Anterior cingulate cortex (tissue), 58 donors: ENCODE measurements at places on chromosomes 6 and 20.

DNA sequence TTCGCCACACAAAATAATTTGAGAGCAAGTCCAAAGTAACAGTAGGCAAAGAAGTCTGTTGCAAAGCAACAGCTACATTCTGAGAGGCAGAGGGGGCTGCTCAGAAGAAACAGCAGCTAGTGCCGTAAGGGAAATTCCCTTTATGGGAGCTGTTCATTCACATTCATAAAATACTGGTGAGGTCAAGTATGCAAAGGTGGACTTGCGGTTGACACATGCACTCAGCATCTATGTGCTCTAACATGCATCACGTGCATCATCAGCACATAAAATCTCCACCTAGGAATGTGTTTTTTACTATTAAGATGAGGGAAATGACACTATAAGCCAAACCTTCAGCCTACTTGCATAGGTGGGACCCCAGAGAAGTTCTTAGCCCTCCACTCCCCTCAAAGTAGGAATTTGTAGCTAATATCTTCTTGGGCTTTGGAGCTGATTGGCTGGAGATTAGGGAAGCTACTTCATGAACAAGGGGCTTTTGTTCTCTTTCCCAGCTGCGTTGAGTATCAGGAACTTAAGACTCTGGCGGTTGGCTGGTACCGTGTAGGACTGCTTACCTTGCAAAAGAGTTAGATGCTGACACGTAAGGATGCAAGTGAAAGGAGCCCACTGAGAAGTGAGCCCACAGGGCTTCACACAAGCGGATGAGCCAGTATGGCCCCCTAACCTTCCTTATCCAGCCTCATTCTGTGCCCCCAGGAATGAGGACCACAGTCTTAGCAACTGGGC, 12.4 kb downstream of the CST3 start:
- no peak for DNase-seq

DNA sequence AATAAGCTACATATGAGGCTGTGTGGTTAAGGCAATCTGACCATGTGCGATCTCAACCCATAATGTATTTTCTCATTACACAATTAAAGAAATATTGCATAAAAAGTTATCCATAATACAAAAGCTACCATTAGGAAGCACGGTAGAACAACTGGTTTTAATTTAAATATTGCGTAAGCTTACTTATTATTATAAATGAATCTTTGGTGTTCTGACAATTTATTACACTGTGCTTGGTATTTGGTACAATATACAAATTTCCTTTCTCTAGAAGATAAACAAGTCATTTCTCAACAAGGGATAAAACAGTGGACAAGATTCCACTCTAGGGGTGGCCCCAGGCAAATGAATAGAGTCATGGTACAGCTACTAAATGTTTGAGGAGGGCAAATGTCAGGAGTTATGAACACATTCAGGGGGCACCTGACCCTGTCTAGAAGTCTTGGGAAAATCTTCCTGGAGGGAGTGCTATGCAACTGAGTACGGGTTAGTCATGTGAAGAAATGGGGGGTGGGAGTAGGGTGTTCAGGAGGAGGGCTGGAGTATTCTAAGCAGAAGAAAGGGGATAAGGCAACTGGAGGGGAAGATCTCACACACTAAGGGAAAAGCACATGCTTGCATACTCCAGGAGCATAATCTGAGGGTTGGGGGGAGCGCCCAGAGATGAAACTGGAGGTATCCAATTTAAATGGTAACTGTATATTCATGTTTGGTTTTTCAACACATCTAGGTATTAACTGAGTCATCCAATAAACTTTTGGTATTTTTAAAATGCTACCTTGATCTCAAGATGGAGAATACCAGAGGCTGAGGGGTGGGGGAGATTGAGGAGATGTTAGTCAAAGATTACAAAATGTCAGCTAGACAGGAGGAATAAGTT, 296.9 kb upstream of the SGK1 start:
- DNase-seq: no peak

- no peak for DNase-seq
Measured at GRCh38 chr20:24132246-24132645, 143.7 kb upstream of the GGTLC1 start.

- no peak for DNase-seq
Measured at GRCh38 chr20:39829256-39829655, 859.8 kb downstream of the MAFB start.

- DNase-seq: no peak
Measured at GRCh38 chr6:24480705-24481104, 8.7 kb downstream of the GPLD1 start.

- DNase-seq: no peak
Measured at GRCh38 chr6:150499882-150500312, 99.8 kb upstream of the PLEKHG1 start.

GRCh38 chr6:46138281-46138680, 8.5 kb downstream of the ENPP4 start:
- DNase-seq: no peak

- DNase-seq: no peak
Measured at GRCh38 chr20:20887593-20888265, 175.3 kb upstream of the RALGAPA2 start.

- DNase-seq: no peak
Measured at GRCh38 chr6:113884011-113884410, 26.9 kb downstream of the MARCKS start.

DNA sequence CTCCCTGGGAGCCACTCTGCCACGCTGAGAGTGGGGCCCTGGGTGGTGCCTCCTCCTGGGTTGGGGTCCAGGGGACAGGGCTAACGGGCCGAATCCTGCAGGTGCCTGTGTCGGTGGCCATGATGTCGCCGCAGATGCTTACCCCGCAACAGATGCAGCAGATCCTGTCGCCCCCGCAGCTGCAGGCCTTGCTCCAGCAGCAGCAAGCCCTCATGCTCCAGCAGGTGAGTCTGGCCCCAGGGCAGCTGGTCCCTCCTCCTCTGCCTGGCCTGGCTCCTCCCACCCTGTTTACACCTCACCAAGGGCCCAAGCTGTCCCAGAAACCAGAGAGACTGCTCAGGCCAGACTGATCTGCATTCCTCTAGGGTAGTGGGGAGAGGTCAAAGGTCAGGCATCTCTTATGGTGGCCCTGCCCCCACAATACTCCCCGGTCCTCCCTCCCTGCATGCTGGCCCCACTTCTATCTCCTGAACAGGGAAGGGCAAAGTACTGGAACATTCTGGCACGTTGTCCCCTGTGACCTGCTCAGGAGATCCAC, 38.6 kb downstream of the FOXP4 start:
- DNase-seq: no peak

DNA sequence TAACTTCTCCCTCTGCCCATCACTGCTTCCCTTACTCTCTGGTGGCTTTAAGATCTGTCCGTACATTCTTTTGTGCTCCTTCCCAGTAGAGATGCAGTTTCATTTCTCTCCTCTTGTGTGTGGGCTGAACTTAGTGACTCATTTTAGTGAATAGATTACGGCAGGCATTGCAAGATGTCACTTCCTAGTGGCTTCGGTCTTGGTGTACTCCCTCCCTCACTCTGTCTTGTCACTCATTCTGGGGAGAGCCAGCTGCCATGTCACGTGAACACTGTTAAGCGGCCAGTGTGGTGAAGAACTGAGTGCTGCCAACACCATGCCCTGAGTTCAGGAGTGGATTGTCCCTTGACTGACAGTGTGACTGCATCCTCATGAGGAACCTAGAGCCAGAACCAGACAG, 115.9 kb downstream of the OTOR start:
- DNase-seq: peak; percentile 13

- DNase-seq: no peak
Measured at GRCh38 chr20:22601361-22602141, 17.2 kb upstream of the FOXA2 start.

DNA sequence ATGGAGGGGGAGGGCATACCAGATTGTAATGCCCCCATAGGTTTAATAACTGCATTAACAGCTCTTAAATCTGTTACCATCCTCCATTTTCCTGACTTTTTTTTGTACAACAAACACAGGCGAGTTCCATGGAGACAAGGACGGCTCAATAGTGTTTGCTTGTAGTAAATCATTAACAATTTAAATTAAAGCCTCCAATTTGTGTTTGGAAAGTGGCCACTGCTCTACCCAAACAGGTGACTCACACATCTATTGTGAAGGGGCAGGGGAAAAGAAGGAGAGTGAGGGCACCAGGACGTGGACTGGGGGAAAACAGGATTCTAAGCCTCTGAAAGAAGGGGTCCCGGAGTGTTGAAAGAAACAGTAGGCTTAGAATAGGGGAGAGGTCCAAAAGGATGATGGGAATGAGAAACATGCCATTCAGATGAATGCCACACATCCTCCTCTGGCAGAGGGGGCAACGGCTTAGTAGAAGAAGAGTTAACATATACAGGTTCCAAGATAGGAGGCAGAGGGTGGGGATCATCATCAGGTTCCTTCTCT, 6.9 kb downstream of the GLYATL3 start:
- DNase-seq: no peak

GRCh38 chr6:7954477-7955200, 44.1 kb upstream of the TXNDC5 start:
- DNase-seq: no peak

GRCh38 chr20:17845701-17846475, 122.7 kb downstream of the SNX5 start:
- no peak for DNase-seq

- DNase-seq: no peak
Measured at GRCh38 chr6:12189661-12190060, 100.5 kb upstream of the EDN1 start.

GRCh38 chr6:14655201-14656061, 537.9 kb downstream of the CD83 start:
- DNase-seq: no peak

DNA sequence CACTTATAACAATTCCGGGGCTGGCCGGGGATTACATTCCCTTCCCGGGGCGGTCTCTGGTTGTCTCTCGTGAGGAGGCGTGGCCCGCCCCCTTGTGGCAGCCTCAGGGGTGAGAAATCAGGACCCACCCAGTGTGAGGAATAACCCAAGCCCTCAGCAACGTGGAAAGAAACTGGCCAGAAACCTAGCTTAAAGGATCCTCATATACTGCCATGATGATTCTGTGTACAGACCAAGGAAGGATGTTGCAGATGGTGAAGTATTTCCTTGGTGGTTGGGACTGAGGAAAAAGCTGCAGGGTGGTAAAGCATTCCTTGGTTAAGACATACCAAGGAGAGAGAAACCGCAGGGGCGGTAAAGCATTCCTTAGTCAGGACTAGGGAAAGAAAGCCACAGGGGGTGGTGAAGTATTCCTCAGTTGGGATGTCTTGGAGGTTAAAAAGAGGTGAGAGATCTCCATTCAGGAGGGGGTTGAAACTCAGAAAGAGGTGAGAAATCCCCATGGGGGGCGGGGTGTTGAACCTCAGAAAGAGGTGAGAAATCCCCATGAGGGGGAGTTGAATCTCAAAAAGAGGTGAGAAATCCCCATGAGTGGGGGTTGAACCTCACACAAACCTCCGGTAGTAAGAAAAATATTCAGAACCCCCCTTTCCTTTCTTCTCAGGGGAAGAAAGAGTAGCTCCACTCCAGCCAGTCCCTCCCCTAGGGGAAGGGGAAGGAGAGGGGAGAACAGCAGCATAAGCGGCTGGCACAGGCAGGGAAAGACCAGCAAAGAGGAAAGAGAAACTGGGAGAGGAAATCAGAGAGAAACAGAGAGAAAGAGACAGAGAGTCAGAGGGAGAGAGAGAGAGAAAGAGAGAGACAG, 238.1 kb downstream of the RNGTT start:
- DNase-seq: no peak

- DNase-seq: no peak
Measured at GRCh38 chr20:56793916-56794315, 164.8 kb downstream of the TFAP2C start.

- DNase-seq: no peak
Measured at GRCh38 chr20:6750438-6750837, 17.0 kb upstream of the BMP2 start.

- no peak for DNase-seq
Measured at GRCh38 chr6:67916399-67916798, 718.7 kb upstream of the ADGRB3 start.

- DNase-seq: no peak
Measured at GRCh38 chr6:148441454-148441911, 98.8 kb downstream of the SASH1 start.

GRCh38 chr6:128068119-128068479, 167.2 kb upstream of the THEMIS start:
- DNase-seq: peak; percentile 14

DNA sequence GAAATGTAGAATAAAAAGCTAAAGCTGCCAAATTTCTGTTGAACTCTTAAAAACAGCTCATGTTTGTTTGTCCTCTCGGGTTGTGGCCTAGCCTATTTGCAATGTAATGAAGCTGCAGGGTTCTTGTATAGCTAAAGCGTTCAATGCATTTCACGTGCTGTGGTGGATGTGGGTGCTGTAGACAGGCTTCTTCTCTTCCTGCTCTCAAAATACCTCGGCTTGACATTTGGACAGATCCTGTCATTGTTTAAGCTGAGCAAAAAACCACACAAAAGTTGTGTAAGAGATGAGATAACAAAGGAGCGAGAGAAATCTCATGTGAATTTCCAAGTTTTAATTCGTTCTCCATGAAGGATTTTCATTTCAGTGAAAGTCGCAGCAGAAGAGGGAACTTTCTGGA, 196.3 kb upstream of the UST start:
- DNase-seq: no peak

- DNase-seq: no peak
Measured at GRCh38 chr6:108959972-108960582, 111.9 kb downstream of the ARMC2 start.

- no peak for DNase-seq
Measured at GRCh38 chr6:39224523-39225182, 4.6 kb downstream of the KCNK5 start.

- no peak for DNase-seq
Measured at GRCh38 chr6:133503336-133503729, 262.2 kb downstream of the EYA4 start.

DNA sequence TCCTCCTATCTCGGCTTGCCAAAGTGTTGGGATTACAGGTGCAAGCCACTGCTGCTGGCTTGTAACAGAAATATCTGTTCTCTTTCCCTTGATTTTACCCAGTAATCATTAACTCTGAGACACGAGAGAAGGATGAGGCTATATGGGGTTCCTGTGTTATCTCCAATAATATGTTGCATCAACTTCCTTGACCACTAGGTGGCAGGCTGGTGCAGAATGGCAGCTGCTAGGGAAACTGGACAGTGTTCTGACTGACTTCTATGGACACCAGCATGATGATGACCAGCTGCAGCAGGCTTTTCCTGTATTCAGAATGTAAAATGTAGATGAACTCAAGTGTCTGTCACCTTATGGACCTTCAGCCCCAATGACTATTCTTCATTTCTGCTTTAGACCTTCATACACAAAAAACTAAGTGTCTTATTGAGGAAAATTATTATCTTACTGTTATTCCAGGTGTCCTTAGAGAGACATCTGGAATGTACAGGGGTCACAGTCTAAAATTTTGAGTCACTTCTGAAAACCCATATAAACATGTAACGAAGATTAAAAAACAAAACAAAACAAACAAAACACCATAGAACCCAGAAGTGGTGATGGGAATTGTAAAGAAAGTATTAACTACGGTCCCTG, 20.4 kb upstream of the CD109 start:
- DNase-seq: peak; percentile 54

DNA sequence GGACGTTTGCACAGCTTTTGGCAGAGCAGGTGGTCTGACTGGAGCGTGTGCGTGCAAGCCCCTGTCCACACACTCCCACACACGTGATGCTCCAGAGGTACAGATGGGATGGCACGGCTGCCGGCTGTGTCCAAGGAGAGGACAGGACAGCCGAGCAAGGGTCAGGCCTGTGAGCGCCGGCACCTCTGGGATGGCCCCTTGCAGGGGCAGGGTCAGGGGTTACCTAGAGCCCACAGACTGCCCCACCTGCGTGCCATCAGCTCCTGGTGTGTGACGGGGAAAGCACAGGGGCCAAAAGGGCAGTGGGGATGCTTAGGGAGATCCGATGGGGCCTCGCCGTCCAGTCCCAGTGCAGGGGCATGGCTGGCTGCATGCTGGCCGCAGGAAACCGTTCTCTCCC, 189.7 kb downstream of the TAF4 start:
- DNase-seq: no peak
